NB4 (cell line): ENCODE measurements at places on chromosomes 6 and 20.

GRCh38 chr6:90444160-90444714, 142.6 kb downstream of the MAP3K7 start:
- no peak for DNase-seq

DNA sequence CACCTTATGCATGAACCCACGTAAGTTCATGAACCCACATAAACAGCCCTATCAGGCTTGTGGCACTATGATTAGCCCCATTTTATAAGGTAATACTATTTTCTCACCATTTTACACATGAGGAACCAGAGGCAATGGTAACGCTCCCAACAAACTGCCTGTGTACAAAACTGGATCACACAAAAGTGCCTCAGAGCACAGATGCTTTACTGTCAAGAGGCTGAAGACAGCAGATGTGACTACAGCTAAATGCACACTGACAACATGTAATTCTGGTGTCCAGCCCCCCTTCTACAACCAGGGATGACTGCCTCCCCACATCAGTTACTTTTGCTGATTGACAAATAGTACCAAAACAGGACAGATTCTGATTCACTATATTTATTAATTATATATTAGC, 69.6 kb downstream of the GMDS start:
- DNase-seq = no peak

DNA sequence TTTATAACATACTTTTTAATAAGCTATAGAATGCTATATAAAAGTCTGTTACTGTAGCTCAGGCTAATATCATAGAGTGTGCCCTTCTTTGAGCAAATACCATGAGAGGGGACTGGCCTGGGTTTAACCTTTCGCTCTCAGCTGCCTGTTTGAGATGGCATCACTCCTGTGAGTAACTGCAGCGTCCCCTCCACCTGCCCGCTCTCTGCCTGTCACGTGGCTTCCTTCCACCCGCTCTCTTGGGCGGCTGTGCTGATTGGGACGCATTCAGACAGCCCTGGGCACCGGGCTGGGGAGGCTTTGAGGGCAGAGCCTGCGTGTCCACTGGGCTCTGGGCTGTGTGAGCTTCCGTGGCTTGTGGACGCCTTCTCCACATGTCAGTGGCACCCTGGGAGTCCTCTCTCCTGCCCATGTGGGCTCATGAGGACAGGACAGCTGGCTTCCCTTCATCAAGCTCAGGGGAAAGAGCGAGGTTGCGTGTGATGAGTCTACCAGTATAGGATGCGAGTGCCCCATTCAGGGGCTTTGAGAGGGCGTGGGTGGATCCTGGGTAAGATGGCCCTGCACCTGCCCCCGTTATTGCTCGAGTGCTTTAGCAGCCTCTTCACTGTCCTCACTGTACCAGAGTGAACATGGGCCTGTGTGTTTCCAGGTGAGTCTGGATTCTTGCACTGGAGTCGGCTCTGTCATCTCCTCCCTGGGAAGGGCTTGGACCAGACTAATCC, 10.7 kb upstream of the C20orf204 start:
- no peak for DNase-seq

DNA sequence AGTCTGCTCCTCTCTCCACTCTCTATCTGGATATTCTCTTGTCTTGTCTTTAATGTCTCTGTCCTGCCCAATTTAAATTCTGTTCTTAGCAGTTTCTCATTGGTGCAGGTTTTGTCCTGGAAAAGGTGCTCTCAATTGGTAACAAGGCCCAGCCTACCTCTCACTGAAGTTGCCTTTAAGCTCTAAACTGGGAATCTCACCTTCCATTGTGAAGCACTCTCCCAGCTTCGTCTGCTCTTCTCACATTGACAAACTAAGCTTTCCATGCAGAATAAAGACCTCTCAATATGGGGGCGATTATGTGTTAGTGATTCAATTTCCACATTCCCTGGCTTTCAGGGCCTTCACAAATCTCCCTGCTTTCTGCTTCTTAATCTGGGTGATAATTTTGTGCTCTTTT, 1712.2 kb downstream of the GRIK2 start:
- no peak for DNase-seq

GRCh38 chr6:110097443-110097842, 82.0 kb downstream of the WASF1 start:
- no peak for DNase-seq

DNA sequence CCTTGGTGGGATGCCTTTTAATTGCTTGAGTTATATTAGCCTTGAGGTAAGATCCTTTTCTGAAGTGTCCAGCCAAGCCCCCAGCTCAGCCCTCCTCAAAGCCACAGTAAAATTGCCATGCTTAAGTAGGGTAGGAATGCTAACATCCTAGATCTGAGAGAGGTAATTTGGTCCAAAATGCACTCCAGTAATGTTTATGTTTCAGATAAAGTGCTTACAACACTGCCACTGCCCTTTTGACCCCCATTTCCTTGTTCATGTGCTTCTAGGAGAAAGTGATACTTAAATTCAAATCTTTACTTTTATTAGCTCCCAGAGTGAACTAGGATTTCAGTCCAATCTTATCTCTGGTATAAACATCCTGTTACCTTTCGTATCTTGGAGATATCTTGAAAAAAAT, 318.0 kb downstream of the BMP2 start:
- DNase-seq = no peak

DNA sequence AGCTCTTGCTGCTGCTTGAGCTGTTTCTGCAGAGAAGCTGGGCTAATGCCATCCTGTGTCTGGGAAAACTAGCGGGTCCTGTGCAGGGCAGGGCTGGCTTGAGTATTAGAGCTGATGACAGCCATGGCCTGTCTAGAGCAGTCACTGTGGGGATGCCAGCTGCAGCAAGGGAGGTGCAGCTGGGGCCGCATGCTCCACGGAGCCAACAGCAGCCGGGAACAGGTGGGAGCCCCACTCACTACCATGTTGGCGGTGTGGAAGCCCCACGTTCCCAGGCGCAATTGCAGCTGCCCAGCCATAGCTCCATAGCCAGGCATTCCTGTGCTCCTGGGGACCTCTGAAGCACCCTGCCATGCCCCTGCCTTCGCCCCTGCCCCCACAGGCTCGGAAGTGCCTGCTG, 212.9 kb downstream of the TFAP2C start:
- no peak for DNase-seq

DNA sequence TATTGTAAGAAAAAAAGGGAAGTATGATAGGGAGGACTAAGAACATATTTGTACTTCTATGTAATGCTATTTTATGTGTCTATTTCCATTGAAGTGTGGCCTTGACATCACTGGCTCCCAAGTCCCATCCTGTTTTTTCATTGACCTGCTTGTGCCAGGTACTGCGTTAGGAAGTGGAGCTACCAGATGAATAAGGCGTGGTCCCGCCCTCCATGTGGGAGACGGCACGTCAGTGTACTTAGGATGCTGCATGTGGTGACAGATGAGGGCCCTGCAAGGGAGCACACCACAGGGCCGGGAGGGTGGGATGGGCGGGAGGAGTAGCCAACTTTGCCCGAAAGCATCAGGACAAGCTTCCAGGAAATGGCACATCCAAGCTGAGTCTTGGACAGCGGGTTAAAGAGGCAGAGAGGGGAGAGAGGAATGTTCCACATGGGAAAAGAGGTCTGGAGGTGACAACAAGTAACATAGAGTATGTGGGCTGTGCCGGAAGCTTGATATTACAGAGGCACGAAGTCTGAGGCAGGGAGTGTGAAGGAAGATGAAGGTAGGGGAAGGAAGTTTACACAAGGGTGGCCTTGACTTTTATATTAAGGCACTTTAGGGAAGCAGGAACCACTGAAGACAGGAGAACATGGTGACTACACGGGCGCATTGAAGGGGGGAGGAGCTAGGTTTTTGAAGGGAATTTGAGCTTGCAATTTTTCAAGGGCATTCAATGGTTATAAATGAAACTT, 140.6 kb downstream of the MTHFD1L start:
- DNase-seq = no peak

GRCh38 chr6:21802175-21802822, 208.7 kb downstream of the SOX4 start:
- DNase-seq = no peak

GRCh38 chr20:32602273-32602672, 17.1 kb upstream of the NOL4L start:
- DNase-seq = no peak

DNA sequence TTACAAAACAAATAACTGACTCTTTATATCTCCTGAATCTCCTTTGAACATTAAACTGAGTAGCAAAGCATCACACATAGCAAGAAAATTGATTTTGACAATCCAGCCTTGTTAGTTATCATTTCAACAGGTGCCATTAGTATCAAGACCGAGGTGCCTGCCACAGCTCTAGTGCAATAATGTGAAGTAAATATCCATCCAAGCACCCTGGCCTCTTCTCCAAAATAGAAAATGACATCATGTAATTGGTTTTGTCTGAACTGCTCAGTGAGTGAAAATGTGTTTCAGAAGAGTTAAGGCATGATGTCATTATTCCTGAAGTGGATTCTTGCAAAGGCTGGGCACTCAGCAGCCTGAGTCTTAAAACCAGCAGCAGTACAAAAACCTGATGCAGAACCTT, 341.4 kb downstream of the PLCB1 start:
- DNase-seq = no peak
